ENCODE measurements at places on chromosomes 11 and 22.
A peak's percentile ranks its signal among the peaks of the same experiment; 100 is the strongest.

DNA sequence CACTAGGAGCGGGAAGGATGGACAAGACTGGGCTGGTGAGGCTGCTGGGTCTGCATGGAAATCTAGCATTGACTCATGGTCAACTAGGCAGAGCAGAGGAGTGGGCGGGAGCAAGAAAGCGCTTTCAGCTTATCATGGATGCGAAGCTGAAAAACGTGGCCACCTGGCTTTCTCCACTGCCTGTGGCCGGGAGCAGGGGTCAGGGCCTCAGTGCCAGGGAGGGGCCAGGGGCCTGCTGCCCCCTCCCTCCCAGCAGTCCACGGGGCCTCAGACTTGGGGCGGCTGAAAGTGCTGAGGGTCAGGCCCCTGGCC, 45.5 kb downstream of the ALX4 start:
- no peak for DNase-seq

- DNase-seq, result no peak
Observed at GRCh38 chr11:67347964-67348749, 5.2 kb downstream of the POLD4 start.

DNA sequence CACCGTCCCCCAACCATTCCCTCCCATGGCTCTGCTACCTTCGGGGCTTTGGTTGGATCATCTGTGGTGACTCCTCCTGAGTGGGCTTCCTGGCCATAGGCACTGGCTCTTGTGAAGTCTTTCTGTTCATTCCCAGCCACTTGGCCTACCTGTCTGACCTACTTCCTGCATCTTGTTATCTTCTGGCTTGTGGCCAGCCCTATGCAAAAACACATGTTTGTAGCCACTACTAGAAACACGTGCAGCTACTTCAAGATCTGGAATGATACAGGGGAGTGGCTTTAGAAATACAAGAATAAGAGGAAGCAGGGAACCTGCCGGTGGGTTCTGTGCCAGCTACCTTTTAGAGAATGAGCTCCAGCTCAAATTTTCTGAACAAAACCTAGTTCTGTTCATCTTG, 20.9 kb downstream of the RCOR2 start:
- DNase-seq, result no peak

DNA sequence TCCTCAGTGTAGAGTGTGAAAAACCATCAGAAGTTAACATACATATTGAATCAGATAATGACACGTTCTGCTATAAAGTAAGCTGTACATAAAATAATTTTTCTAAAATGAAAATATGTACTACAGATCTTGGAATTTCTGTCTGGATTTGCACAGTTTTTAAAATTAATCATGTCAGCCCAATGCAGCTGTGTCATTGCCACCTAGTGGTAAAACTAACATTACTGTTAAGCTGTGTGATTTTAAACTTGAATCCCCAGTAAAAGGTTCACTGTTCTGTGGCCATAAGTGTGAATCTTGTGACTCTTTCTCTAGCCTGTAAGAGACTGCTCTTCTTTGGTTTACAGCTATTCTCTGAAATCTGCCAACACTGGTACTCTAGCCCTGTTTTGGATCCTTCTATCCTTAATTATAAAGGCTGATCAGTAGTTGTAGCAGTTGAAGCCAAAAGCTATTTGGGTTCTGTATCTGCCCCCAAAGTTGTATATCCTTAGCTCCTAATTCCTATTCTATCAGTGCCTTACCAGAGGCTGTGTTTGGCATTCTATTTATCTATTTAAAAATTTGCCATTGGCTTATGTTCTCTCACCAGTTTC, 4.0 kb downstream of the JRKL start:
- DNase-seq, result peak; percentile 34

GRCh38 chr11:131378931-131379330, 8.5 kb downstream of the NTM start:
- DNase-seq, result no peak

DNA sequence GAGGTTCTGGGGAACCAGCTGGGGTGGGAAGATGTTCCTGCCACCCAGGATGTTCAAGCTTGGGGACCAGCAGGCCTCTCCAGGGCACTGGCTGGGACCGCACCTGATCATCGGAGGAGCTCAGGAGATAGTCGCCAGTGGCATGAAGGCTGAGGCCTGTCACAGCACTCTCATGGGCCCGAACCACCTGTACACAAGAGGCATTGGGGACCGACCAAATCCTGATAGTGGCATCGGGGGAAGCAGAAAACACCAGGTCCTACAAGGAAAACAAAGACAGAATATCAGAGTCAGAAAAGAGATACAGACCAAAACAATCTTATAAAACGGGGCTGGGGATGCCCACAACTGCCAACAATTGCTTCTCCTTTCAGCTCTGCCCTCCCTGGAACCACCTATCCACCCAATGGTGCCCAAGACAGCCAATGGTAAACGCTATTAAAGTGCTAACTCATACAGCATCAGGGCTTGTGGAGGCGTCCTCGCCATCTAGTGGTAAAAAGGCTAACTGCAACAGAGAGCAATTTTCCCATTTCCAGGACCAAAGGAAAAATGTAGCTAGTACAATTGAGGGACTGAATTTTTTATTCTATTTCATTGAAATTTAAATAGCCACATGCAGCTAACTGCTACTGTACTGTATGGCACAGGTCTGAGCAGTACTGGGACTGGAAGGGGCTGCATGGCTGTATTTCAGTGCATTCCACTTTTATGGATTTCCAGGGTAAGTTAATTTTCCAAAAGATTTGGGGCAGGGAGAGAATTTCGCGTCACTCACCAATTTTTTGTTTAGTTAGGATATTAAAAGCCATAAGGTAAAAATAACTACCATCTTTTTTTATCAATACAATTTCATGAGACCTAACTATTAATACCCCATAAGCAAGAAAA, 7.1 kb downstream of the PRPF19 start:
- peak; percentile 89 for DNase-seq

DNA sequence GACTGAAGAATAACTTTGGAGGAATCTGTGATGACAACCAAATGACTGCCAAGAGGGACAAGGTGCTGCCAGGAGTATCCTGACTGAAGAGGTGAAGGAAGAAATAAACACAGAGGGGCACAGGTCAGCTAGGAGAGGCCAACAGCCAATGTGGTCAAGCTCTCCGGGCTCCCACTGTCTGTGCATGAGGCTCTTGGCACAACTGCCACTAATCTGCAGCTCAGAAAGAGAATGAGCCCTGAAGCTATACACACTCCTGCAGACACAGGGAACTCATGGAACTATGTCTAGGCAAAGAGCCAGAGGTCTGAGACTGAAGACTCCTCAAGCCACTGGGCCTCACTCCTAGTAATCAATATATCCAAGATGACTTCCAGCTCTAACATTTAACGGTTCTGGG, 7.0 kb downstream of the THRSP start:
- no peak for DNase-seq

DNA sequence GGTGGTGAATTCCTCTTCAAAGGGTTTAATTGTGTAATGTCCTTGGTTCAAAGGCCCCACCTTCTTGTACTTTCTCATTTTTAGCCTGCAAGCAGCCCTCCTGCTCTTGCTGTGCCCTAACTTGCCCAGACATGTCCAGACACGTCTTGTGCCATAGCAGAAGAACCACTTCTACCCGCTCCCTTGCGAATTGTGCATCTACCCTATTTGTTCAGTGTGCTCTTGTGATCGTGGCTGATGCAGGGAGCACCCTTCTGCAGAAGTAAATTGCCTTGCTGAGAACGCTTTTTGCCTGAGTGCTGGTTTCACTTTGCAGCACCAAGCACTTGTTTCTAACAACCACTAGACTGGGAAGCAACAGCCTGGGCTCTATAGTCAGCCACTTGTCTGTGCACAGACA, 249.4 kb downstream of the SBF2 start:
- DNase-seq, result no peak

DNA sequence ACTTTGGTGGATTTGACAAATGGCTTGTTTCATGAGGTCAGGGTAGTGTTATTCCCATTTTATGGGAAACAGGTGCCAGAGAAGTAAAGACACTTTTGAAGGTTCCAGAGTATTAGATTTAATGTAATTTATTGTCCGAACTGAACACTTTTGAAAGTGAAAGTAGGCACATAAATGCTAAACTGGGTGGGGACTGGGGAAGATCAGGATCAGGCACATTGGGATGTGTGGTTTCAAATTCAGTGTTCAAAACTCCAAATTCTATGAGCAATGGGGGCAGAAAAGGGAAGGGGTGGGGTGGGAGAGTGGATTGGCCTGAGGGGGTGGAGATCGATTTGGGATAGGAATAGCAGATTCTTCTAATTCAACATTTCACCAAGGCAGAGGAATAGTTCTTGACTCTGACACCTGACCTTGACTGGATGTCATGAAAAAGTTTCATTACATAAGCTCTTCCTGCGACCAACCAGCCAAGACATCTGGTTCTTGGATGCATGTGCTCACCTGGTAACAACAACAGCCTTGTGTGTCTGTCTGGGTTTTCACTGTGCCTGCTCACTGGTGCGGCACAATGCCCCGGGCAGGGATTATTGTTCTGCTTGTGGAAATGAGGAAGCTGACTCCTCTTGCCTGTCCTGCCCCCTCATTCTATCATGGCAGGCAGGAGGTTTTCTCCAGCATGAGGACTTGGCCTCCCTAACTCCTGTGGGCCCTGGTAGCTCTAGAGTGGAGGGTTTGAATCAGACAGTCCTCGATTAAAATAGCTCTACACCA, 10.8 kb downstream of the PPFIBP2 start:
- no peak for DNase-seq

DNA sequence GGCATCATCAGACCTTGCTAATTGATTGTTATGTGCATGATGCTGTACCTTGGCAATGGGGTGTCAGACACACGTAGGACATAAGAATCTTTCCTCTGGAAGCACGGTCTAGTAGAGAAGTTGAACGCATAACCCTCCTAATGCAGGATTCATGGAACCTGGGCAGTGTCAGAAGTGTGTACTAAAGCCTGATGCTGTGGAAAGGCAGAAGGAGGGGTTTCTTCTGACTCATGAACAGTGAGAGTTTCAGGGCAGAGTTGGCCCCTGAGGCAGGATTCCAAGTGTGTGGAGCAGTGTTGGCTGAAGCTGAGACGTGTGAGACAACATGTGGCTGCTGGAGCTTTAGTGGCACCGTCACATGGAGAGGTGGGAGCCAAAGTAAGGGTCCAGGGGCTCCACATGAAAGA, 3.5 kb downstream of the PANX1 start:
- no peak for DNase-seq

- DNase-seq, result no peak
Observed at GRCh38 chr11:121929581-121929980, 186.4 kb downstream of the BLID start.

DNA sequence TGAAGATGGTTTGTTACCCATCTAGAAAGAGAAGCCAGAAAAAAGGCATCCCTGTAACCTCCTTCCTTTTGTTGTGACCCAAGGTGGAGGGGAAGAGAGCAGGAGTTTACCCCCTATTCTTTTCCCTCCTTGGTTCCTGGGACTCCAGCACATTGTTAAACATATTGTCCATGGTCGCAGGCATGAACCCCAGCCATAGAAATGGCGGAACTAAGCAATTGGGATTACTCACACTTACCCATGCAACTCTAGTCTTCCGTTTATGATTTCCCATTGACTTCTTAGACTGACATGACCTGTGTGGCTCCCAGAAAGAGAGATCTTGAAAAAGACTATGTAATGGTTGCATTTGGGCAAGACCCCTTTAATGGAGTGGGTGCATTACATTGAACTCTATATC, 45.4 kb downstream of the OR4C46 start:
- no peak for DNase-seq

GRCh38 chr22:11627436-11627797, 3900.6 kb upstream of the OR11H1 start:
- DNase-seq, result no peak

DNA sequence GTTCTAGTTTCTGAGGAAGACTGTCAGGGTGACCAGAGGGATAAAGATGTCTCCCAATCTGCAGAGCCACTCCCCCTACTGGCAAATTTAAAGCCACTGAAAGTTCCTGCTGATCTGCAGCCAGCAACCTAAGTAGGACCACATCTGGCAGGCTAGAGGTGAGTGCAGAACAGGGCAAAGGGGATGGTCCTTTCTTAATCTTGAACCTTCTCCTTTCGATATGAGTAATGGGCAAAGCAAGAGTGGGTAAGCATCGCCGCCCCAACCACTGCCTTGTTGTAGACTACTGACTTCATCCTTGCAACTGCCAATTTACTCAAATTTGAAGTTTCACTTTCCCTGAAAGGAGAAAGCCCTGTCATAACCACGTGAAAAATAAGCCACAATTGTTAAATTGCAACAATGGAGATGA, 30.7 kb downstream of the SCUBE2 start:
- peak; percentile 28 for DNase-seq

GRCh38 chr22:38081941-38082828, 1.8 kb downstream of the SLC16A8 start:
- DNase-seq, result no peak

- no peak for DNase-seq
Observed at GRCh38 chr11:31687861-31688260, 123.3 kb downstream of the PAX6 start.

DNA sequence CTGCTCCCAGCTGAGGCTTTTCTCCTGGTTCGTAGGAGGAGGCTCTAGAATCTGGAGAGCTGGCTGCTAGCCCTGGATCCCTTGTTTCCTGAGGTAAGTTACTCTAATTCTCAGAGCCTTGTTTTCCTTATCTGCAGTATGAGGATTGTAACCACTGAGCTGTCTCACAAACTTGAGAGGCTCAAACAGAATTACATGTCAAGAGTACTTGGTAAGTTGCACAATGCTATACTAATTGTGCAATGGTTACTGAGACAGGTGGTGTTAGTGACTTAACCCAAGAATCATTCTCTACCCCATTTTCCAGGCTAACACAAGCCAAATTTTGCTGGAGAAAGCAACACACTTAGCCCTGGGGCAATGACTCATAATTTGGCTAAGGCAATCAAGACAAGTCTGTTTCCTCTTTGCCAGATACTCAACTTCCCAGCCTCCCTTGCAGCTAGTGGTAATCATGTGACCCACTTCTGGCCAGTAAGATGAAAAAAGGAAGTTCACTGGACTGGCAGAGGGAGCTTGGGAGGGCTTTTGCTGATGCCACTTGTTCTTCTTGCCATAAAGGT, 348.0 kb downstream of the TENM4 start:
- DNase-seq, result no peak

- no peak for DNase-seq
Observed at GRCh38 chr22:32410459-32410858, 1.6 kb downstream of the RTCB start.

- peak; percentile 26 for DNase-seq
Observed at GRCh38 chr11:10324474-10324873, 19.6 kb downstream of the ADM start.

DNA sequence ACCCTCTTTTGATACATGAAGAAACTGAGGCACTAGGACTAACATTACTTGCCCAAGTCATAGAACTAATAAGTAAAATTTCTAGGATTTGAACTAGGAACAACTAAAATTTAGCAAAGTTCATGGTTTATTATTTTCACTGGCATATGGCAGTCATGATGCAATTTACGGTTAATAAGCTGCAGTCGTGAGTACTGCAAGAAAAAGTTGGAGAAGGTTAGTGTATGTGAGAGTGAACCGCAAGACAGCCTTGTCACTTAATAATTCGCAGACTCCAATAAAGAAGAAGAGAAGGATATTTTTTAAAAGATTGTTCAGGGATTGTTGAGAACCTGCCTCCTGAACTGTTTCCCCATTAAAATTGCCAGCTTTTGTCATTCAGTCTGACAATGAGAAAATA, 663.4 kb upstream of the TENM4 start:
- no peak for DNase-seq
